ENCODE measurements at places on chromosomes 4 and X. TPM values are rescaled to one million over a fixed set of nuclear protein-coding genes. Genes with fewer than 3 reads are reported as not detected.
A peak's percentile ranks its signal among the peaks of the same experiment; 100 is the strongest.

GRCh38 chr4:46270986-46271596 lies 118.8 kb downstream of the GABRA2 start:
- no peak for DNase-seq

- DNase-seq: no peak
These were observed 70.1 kb downstream of the IL15 start for GRCh38 chr4:141706445-141706844.

- no peak for DNase-seq
These were observed 2.7 kb upstream of the ADH7 start for GRCh38 chr4:99437723-99438404.

- no peak for DNase-seq
These were observed 41.0 kb downstream of the MTNR1A start for GRCh38 chr4:186514271-186514950.

DNA sequence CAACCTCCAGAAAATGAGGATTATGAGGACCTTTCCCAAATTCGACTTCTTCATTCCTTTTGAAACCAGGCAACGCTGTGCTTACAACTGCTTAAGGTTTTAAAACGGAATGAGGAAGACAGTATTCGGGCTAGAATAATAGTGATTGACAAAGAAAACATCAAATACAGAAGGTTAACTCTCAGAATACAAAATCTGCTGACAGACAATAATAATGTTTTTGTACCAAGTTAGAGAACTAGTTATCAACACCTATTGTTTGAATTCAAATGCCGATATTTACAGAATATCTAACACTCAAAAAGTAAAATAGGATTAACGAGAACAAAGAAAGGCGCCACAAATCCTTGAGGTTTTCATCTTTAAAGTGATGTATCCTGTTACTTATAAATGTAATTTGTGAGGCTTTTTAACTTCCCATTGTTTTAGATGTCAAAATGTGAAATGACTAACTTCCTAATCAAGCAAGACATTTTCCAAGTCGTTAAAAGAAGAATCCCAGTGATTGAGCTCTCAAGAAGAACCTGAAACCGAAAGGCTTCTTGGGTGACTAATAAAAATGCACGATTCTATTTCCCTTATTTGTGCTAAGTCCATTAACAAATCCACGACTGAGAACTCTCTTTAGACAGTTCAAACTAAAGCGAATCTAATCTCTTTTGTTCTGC lies 118.3 kb downstream of the SORBS2 start:
- DNase-seq: no peak

- DNase-seq: no peak
These were observed 87.0 kb upstream of the RAPGEF2 start for GRCh38 chr4:159015841-159016240.

The NIPAL1 gene
- not detected for total RNA-seq

GRCh38 chrX:110414273-110414672 lies 55.6 kb downstream of the RTL9 start:
- DNase-seq: no peak

GRCh38 chr4:39719804-39720580 lies 22.1 kb downstream of the UBE2K start:
- DNase-seq: no peak

The GRIA2 gene
- total RNA-seq: 29.2 TPM

- no peak for DNase-seq
These were observed 5.9 kb downstream of the MAGEA11 start for GRCh38 chrX:149717803-149718202.

The TMEM271 gene
- total RNA-seq: not detected

The SSX3 gene
- not detected for total RNA-seq

DNA sequence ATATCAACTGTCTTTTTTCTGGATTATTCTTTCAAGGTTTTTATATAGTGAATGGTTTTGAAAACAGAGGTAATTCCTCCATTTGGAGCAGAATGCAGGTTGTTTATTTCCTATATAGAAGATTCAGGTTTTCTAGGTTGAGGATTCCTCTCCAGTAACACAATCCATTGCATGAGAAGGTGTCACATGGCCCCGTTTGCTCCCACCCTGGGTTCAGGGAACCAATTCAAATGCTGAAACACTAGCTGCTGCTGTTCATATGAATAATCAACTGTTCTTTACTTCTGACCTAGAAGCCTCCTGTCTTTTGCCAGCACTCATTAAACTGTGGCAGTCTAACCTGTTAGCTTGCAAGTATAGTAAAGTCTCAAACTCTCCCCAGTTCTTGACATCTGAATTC lies 1316.9 kb upstream of the TENM3 start:
- no peak for DNase-seq

DNA sequence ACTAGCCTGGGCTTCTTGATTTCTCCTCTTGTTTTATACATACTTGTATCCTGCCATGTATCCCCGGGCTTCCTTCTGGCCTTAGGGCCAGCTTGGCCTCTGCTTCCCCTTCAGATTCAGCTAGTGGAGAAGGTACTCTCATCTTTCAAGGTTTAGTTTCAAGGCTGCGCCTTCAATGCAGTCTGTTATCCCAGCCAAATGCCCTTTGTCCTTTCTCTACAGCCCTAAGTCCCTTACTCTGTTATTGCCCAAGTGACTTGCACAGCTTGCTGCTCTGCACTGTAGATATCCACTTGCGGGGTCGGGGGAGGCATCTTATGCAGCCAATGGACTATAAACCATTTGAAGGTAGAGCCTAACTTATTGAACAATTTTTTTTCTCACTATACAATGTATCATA lies 357.5 kb downstream of the PPP1R2C start:
- no peak for DNase-seq

The LPAR4 gene
- 1.7 TPM for total RNA-seq

DNA sequence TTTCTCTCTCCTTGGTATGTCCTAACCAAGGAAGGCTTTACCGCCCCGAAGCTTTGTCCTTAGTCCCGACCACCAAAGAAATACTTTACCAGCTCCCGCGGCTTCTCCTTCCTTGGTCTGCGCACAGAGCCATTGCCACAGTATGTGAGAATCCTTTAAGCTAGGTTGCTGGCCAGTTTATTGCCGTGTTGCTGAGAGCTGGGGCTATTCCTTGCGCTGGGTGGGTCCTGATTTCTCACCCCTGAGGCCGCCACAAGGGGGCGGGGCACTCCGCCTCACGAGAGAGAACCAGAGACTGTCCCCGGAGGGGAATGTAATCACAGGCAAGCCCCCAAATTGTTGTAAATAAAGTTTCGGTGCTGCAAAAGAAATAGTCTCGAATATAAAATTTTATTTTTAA lies 331.0 kb upstream of the PCDH10 start:
- no peak for DNase-seq

The PDGFRA gene
- 96.8 TPM for total RNA-seq

DNA sequence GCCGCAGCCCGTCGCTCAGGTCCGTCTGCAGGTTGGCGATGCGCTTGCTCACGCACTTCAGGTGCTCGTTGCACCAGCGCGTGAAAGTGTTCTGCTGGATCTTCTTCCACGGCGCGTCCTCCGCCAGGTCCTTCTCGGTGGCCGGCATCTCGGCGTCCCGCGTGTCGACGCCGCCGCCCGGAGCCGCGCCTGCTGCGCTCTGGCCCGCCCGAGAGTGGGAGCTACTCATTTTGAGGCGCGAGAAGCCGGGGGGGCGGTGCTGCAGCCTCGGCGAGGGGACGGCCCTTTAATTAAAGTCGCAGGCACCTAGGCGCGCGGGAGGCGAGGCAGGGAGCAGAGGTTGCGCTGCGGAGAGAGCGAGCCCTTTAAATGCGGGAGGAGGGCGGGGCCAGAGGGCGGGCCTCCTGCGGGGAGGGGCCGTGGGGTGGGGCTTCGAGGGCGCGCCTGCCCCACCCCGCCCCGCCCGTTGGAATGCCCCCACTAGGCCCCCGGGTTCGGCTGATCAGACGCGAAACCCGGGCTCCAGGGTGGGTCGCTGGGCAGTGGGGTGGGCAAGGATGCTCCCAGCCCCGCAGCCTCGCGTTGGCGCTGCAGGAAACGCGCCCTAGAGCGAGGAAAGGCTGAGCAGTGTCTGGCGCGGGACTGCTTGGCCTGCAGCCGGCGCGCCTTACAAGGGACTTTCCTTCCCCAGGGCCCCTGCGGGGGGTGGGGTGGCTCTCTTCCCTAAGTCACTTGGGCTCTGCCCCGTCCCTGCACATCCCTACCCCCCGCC lies 3.2 kb downstream of the FLNA start:
- peak; percentile 91 for DNase-seq

The MORC4 gene
- 22.3 TPM for total RNA-seq

Data from uterus (tissue), 4 donors.